Adipocyte (in vitro differentiated cells): ENCODE measurements at places on chromosomes 16 and 17.

DNA sequence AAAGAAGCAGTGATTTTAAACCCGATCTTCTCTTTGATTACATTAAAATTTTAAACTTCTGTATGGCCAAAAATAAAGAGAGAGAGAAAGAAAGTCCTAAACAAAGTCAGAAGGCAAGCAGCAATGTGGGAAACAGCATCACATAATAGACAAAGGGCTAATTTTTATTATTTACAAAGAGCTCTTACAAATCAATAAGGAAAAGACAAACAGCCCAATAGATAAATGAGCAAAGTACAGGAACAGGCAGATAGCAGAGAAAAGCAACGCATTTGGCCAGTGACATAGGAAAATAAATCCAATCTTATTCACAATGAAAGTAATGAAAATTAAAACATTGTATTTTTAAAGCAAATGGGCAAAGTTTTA lies 93.1 kb downstream of the SALL1 start:
- DNase-seq = no peak

DNA sequence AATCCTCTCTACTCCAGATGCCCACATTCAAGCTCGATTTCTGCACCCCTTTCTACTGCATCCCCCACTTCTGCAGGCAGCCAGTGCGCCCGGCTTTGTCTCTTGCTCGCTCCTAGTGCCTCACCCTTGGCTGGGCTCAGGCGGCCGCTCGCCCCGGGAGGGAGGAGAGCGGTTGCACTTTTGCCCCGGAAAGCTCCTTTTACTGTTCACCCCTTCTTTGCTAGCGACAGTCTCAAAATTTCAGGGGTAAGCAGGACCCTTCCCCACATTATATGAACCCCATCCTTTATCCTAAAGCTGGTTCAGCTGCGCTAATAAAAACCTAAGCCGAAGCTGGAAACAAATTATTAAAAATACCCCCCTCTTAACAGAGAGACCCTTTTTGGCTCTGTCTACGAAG lies 1.0 kb downstream of the HOXB5 start:
- DNase-seq = no peak

DNA sequence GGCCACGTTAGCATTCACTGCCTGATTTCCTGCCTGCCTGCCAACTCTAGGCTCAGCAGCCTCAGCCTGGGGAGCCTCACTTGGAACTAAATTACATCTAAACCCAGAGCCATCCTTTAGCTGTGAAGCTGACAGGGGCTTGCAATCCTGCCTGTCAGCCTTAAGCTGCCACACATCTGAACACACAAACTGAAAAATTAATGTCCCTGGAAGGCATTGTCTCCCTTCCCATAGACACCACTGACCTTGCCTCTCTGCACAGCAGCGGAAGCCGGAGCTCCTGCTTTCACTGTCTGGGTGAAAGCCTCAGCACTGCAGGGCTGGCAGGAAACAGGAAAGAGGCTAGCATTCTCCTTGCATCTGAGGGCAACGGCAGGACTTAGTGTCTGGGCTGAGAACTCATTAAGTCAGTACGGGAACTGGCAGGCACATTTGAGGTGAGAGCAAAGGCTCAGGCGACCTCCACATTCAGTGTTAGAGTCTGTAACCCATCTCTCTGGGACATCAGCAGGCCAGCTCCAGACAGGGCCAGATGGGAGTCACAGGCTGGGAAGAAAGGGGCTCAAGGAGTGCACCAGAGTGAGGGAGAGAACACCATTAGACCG lies 452.4 kb upstream of the C16orf82 start:
- no peak for DNase-seq

GRCh38 chr17:37847102-37847501 lies 77.1 kb upstream of the TBC1D3K start:
- DNase-seq = no peak

DNA sequence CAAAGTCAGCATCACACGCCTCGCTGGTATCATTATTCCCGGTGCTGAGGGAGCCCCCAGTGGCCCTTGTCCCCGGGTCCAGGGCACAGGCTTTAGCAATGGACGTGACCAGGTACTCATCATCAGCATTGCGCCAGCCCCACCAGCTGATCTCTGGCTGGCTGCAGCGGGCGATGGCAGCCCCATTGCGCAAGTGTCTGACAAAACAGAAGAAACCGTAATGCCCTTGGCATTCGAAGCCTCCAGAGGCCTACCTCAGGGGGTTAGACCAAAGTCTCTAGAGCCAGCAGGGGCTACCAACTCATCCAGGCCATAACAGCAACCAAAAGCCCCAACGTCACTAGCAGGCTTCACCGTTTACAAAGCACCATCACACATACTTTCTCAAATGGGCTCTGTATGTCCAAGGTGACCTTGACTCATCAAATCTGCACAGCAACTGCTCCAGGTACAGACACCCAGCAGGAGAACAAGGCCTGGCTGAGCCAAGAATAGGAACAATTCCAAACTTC lies 7.3 kb downstream of the MTMR4 start:
- DNase-seq = no peak

GRCh38 chr17:10789694-10790271 lies 14.1 kb downstream of the TMEM238L start:
- no peak for DNase-seq
